ENCODE measurements at places on chromosomes 11 and 22.

DNA sequence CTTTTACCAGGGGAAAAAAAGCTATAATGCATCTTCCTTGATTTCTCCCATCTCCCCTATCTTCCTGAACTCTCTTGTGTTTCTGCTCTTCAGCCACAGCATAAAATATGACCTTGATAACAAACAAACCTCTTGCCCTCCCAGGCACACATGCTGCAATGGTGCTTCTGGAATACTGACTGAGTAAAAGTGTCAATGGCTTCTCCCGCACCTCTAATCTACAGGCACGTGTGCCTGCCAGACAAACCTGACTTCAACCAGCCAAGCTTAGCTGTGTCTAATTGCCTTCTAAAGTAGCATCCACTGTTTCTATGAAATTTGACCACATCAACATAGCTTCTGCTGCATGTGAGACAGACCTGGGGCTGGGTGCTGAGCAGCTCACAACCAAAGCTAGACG is 12.7 kb downstream of the OPCML start:
- DNase-seq = no peak

GRCh38 chr11:19275496-19275895 is 34.8 kb upstream of the E2F8 start:
- no peak for DNase-seq

GRCh38 chr11:34161812-34162492 is 56.5 kb downstream of the NAT10 start:
- no peak for DNase-seq

DNA sequence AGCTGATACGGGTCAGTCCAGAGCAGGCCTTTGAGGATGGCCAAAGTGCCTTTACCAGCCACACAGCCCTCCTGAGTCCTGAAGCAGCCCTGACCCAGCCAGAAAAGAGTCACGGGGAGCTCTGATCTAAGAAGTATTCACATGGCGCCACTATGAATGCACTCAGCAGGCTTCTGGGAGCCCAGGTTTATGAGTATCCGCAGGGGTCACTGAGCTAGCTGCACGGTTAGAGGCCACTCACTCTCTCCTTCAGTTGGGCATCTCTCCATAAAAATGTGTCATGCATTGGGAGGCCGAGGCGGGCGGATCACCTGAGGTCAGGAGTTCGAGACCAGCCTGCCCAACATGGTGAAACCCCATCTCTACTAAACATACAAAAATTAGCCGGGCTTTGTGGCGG is 10.3 kb downstream of the KIAA1671 start:
- DNase-seq = no peak

GRCh38 chr11:44067266-44067665 is 1.2 kb downstream of the ACCS start:
- DNase-seq = no peak
